ENCODE measurements at places on chromosomes 3 and 15. TPM values are rescaled to one million over a fixed set of nuclear protein-coding genes. Genes with fewer than 3 reads are reported as not detected.

DNA sequence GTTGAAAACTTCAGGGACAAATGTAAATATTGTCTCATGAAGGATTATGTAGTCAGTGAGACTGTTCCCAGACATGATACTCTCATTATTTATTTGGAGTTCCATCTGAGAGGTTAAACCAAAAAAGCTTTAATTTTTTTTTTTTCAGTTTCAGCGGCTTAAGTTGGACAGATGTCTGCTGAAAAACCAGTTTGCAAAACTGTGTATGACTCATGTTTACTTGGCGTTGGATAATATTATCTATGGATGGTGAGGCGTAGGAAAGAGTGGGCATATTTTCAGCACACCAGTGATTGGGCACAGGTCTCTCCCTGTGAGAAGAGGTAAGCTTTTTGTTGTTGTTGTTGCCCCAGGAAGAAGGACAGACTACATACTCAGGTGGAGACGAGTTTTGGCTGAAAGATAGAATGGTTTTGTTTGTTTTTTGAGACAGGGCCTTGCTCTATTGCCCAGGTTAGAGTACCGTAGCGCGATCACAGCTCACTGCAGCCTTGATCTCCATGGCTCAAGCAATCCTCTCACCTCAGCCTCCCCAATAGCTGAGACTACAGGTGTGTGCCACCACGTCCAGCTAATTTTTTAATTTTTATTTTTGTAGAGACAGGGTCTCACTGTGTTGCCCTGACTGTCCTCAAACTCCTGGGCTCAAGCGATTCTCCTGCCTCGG is 16.4 kb upstream of the ANXA2 start:
- DNase-seq: no peak

DNA sequence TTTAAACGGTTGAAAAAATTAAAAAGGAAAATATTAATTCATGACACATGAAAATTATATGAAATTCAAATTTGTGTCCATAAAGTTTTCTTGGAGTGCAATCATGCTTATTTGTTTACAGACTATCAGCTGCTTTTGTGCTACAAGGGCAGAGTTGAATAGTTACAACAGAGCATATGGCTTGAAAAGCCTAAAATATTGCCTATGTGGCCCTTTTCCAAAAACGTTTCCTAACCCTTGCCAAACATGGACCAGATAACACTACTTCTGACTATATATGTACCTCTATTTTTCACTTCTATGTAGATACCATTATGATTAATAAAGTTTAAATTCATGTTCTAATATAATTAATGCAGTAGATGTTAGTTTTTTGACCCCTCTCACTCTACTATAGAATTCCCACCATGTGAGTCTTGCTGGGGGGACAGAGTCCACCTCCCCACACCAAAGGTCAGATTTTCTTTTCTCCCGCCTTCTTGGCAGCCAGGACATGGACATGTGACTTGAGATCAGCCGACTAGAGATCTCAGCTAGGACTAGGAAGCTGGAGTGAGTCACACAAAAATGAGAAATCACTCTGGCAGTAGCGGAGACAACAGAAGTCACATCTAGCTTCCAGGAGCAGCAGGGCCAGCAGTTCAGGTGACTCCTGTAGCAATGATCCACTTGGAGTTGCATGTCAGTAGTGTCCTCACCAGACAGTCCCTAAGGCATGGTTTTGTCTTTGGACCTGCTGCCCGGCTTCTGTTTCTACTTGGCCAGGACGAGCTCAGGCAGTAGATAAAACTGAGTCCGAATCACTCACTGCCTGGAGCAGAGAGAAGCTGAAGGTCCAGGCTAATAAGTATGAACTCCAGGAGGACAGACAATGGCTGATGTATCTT is 22.4 kb downstream of the CIAO2A start:
- no peak for DNase-seq

ZCWPW2 gene
- not detected for total RNA-seq

ADPRH gene
- 0.37 TPM for total RNA-seq
